Omental fat pad (tissue), 4 donors: ENCODE measurements at places on chromosomes 3 and 15. TPM values are rescaled to one million over a fixed set of nuclear protein-coding genes. Genes with fewer than 3 reads are reported as not detected.

GRCh38 chr15:95875121-95875643 is 455.3 kb upstream of the NR2F2 start:
- DNase-seq: no peak

Gene SPTBN5
- 1.1 TPM for total RNA-seq

- DNase-seq: no peak
Measured at GRCh38 chr3:77281721-77282120, 241.8 kb downstream of the ROBO2 start.

DNA sequence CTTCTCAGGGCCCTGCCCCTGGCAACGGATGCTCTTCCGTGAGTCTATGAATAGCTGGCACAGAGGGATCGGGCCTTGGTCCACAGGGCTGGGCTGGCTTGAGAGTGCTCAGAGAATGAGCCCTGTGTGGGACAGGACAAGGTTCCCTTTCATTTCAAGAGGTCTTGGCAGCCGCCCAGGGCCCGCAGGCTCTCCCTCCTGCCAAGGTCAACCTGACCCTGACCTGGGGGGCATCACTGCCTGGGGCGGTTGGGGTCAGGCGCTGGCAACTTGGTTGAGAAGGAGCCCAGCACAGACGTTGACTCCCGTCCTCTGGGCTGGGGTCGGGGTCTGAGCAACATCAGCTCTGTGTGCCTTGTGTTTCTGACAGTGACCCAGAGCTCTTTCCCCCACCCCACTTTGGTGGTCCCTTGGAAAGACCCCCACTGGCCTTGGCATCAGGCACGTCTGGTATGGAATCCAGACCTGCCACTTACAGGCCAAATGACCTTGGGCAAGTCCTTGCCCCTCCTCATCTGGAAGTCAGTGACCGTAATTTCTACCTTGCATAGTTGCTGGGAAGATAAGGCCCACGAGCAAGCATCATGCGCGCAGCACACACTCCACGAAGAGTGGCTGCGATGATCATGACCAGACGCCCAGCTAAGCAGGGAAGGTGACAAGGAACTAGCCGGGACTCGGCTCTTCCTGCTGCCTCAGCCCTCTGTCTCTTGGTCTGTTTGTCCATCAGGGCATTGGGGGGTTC is 36.4 kb downstream of the EPHB3 start:
- no peak for DNase-seq
